NCI-H1092 treated with DMSO at 0.1 percent for 48 hours (cell line): ENCODE measurements at places on chromosomes 1 and 21.
A peak's percentile ranks its signal among the peaks of the same experiment; 100 is the strongest.

- no peak for DNase-seq
Measured at GRCh38 chr1:81044708-81045107, 756.0 kb upstream of the ADGRL2 start.

GRCh38 chr1:53069265-53069662, 7.3 kb downstream of the PODN start:
- no peak for DNase-seq

DNA sequence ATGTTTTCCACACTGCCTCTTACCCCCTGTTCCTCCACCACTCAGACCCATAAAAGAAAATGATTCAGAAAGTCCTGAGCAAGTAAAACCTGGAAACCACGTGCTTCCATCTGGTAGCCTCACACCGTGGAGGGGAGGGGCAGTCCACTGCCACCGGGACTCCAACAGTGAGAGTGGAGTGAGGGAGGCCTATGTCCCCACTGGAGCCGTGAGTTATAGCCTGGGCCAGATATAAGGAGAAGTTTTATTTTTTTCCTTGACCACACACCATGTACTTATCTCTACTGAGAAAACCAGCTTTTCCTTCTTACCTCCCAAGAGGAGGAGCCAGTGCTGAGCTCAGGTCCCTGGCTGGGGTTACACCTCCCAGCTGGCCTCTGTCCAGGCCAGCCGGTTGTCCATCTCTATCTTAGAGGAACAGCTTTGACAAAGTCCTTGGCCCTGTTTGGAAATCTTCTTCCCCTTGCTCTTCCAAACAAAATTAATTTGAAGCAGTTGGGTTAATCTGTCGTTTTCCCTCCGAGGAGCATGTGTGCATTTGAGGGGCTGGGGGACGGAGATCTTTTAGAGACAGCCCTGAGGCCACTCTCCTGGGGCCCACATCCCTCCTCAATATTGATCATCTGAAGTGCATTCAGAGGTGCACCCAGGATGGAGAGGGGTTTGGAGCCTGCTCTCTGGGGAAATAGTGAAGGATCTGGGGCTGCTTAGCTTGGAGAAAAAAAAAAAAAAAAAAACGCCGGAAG, 49.1 kb upstream of the SERBP1 start:
- DNase-seq: no peak

GRCh38 chr1:176183618-176184017, 23.5 kb downstream of the COP1 start:
- no peak for DNase-seq

DNA sequence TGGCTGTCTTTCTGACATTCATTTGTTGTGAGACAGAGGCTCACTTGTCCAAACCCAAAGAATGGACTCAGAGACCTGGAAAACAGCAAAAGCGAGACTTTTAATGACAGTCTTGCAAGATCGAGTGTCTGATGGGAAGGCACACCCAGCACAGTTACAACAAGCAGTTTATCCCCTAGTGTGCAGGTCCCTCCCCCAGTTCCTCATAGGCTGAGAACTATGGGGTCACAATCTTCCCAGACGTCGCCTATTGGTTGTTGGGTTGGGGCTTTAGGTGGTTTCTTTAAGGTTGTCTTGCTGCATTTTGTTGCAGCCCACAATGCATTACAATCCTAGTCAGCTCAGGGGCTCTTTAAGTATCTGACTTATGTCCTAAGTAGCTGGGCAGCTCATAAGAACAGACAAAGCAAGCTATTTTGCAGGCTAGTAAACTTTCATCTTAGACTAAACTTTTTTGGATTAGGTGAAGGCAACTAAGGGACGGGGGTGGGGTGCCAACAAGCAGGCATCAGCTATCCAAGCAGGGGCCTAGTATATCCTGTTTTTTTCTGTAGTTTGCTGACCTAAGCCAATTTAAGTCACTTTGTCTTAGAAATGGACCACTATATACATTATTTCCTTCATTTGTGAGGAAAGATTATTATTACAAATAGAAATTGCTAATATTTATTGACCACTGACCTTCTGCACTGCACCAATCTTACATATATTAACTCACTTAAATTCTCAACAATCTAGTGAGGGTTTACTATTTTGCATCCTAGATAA, 151.8 kb downstream of the SETD4 start:
- DNase-seq: no peak

DNA sequence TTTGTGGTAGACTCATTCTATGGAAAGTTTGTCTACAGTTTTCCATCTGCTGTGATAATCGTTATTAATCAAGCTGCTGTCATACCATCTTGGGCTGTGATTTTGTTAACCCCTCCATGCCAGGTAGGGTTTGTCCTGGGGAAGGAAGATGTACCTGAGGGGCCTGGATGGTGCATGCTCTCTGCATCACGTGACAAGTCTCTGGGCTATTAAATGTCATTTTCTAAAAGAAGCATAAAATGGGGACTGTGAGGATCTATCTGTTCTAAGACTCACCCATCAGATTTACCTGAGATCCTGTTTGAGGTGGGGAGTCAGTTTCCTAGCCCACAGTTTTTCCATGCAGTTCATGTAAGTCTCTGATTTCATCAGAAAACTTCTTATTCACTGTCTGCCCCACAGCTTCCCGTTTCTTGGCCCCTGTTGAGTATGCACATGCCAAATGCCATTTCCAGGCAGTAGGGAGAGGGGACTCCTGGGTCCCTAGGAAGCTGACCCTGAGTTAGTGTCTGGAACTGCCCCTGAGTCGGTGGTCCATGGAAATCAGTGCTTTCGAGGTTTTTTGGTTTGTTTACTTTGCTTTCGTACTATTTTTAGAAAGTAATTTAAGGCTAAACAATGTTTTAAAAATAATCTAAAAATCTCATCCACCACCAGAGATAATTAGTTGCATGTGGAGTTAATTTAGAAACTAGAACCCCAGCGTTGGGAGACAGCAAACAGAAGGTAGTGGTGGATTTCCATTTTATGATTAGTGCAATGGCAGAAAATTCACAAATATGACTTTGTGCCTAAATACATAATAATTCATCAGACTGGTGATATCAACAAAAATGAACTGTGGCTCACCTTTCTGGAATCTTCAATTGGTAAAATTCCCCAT, 46.7 kb downstream of the ZBTB18 start:
- DNase-seq: no peak

DNA sequence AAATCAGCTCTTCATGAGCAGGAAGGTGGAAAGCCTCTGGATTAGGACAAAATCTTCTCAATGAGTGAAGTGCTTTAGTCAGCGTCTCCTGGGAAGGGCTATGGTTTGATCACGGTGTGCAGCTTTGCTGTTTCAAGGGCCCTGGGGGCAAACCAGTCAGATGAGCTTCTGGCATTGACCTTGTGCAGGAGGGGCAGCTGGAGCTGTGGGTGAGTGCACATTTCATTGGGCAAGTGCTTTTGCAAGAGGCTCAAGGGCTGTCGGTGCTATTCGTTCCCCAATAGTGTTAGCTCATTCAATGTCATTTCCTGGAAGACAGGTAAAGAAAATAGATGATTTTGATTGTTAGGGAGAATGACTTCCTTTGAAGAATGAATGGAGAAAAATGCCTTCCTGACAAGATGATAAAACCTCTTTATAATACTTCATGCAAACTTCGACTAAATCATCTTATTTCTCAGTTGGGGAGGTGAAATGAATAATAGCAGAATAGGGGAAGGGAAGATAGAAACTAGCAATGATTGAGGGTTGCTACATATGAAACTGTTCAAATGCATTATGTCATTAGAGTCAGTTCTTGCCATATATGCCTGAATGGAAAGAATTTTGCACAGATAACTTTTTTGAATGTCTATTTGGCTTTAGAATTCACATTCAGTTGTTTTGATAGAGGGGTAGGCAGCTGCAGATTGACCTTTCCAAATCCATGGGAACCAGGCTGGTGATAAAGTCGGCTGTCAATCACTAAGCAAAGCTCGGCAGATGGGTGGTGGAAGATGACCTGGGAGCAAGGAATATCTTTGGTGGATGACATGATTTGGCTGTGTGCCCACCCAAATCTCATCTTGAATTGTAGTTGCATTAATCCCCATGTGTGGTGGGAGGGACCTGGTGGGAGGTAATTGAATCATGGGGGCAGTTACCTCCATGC, 12.9 kb upstream of the DISC1 start:
- no peak for DNase-seq

GRCh38 chr1:62159940-62160348, 34.7 kb upstream of the L1TD1 start:
- no peak for DNase-seq

- no peak for DNase-seq
Measured at GRCh38 chr1:53573522-53573921, 114.3 kb downstream of the DMRTB1 start.

DNA sequence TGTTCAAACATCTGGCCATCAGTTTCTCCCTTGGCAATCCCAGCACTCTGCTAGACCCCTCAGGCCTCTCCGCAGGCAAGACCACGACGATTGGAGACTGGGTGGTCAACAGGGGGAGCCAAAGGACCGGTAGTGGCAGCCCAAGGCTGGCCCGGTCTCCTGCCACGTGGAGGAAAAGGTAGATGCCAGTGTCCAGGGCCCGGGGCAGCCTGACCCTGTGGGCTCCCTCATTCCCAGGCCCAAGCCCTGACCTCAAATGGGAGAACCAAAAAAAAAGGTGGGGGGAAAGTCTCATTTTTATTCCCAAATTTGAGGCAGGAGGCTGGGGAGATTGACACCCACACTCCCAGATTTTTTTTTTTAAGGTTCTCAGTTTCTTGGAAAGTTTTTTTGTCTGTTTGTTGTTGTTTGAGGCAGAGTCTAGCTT, 24.8 kb downstream of the S100A6 start:
- peak; percentile 84 for DNase-seq

GRCh38 chr1:174998569-174999215, 1.1 kb upstream of the CACYBP start:
- peak; percentile 93 for DNase-seq

DNA sequence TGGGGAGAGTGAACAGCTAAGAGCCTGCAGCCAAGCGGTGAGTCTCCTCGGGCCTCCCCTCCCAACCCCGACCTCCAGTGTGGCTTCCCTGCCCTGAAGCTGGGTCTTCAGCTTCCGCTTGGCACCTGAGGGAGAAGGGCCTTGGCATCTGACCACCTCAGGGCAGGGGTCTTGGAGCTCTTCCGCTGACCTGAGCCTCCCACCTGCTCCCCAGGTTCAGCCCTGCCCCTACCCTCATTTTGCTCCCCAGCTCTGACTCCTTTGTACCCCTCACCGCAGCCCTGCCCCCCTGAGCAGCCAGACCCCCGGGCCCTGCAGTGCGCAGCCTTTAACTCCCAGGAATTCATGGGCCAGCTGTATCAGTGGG, 4.9 kb downstream of the ADAMTSL4 start:
- DNase-seq: no peak

DNA sequence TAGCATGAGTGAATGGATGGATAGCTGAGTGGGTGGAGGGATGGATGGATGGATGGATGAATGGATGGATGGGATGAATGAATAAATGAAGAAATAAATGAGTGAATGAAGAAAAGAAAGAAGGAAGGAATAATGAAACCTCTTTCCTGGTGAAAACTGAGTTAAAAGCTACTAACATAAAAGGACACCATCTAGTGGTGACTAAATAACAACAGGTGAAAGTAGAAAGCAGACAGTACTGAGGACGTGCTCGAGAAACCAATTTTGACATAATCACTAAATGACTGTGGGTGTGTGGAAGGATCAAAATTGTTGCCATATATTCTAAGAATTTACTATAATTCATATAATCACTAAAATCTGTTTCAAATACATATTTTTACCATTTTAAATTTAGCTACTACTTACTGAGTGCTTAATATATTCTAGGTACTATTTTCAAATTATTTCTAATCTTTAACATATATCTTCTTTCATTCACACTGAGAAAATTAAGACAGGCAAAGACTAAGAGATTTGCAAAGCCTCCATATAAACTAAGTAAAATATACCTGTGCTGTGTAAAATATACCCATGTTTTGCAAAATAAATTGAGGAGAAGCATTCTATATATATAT, 522.9 kb downstream of the LRRIQ3 start:
- peak; percentile 49 for DNase-seq

- no peak for DNase-seq
Measured at GRCh38 chr1:93695411-93696005, 13.9 kb upstream of the BCAR3 start.

DNA sequence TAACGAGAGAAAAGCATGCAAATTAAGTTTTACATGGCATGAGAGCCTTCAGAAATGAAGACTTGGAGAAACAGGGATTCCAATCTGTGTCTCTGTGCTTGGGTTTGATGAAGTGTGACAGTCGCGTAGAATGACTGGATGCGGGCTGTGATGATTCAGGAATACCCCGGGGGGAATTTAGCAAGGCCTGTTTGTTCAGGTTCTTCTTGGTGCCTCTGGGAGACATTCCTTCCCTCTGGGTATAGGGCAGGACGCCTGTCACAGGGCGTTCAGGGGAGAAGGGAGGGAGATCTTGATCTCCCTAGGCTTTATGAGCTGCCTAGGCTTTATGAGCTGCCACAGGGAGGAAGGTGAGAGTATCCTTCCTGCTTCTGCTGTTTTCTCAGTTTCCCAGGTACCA, 36.6 kb downstream of the DOP1B start:
- DNase-seq: no peak

GRCh38 chr1:33512226-33513011, 40.0 kb downstream of the ZSCAN20 start:
- no peak for DNase-seq
